ENCODE measurements at places on chromosomes 13 and 19.

GRCh38 chr19:41744850-41745249, 10.5 kb upstream of the CEACAM6 start:
- no peak for DNase-seq

DNA sequence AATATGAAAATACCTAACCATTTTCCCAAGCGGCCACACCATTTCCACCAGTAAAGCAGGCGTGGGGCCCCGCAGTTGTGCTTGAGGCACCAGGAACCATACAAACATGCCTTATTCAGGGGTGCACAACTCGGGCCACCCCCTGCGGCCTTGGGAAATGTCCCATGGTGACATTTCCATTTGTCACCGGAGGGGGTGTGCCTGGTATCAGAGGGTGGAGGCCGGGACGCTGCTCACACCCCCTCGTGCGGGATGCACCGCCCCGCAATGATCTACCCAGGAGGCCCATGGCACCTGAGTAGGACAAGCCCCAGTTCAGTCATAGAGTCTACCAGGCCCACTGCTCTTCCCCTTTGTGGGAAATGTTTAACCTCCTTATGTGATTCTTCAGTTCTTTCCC, 218.8 kb downstream of the TEX29 start:
- no peak for DNase-seq

GRCh38 chr19:57437931-57438330, 2.8 kb downstream of the ZNF749 start:
- no peak for DNase-seq

- no peak for DNase-seq
Measured at GRCh38 chr13:45773236-45773635, 71.1 kb downstream of the CBY2 start.

DNA sequence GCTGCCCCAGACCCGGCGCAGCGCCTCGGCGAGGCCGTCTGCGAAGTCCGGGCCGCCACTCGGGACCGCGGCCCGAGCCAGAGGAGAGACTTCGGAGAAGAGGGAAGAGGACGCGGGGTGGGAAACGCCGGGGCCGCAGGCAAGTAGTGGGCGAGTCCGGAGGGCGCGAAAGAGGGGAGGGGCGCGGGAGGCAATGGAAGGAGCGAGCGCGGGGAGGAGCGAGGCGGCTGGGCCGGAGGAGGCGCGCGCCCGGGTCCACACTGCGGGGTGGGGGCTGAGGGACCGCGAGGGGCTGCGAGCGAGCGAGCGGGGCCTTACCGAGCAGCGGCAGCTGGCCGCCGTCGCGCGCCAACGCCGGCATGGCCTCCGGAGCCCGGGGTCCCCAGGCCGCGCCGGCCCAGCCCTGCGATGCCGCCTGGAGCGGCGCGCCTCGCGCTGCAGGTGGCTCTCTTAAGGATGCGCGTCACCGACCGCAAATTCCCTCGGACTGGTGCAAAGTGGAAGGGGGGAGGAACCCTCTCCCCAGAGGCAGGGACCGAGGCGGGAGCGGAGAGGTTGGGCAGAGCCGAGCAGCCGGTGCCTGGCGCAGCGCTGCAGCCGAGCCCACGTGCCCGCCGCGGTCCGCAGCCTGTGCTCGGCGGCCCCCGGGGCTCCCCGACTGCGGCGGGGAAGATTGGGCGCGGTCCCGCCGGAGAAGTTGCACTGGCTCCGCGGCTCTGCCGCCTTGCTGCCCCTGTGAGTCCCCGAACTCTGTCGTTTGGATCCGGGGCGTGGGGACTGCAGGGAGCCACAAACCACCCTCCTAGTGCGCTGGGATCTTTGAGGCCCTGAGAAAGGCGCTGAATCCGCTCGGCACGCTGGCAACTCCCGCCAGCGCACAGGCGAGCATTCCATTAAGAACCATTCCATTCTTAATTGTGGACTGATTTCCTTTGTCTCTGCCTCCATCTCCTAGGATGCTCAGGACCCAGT, at the start of gene FLT3:
Gene FLT3 (minus strand): TSS at position 427 of the 972 bp plus-strand sequence. CDS start 66 bp downstream, at position 361.
- DNase-seq, result peak; percentile 44

DNA sequence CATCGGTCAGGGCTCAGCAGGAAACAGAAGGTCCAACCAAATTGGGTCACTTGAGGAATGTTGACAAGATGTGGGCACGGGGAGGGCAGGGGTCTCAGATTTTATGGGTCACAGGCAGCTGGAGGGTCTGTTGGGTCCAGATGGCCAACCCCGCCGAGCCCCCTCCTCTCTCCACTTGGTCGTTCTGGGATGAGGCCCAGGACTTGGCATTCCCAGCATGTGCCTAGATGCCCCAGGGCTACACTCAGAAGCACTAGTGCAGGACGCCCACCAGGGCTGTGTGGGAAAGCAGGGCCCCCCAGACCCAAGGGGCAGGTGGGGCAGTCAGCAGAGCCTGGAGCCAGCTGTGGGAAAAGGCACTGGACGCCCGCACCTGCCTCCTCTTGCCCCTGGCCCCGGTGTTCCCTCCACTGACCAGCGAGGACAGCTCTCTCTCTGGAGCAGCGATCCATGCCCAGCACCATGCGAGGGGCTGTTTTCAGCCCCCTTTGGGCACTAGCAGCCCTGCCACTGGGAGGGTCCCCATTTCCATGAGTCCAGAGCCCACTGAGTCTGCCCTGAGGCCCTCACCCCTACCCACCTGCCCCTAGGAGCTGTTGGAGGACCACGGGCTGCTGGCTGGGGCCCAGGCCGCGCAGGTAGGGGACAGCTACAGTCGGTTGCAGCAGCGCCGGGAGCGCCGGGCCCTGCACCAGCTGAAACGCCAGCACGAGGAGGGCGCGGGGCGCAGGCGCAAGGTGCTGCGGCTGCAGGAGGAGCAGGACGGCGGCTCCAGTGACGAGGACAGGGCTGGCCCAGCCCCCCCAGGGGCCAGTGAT, 26.0 kb downstream of the DHX34 start:
- DNase-seq, result no peak

GRCh38 chr19:8423817-8424223, 10.7 kb downstream of the MARCHF2 start:
- DNase-seq, result no peak

- peak; percentile 91 for DNase-seq
Measured at GRCh38 chr19:49817964-49818648, at the start of gene MED25. Gene MED25, plus strand, starts transcription at chr19:49818289. Its CDS starts 53 bp downstream, at chr19:49818342.

DNA sequence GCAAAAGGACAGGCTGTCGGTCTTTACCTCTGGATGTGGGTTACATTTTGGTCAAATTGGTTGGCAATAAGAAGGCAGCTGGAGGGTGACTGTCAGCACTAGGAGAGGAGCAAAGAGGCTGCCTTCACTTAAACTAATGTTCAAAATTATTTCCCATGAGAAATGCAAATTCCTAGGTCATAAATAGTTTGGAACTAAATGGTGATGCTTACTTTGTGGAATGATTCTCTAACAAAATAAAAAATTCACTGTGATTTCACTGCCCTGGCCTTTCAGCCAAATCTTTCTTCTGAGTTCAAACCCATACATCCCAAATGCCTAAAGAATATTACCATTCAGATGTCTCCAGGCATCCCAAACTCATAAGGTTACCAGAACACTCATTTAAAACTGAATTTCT, 25.0 kb upstream of the OXGR1 start:
- DNase-seq, result no peak

GRCh38 chr13:107202371-107203023, 634.6 kb upstream of the ARGLU1 start:
- DNase-seq, result no peak

DNA sequence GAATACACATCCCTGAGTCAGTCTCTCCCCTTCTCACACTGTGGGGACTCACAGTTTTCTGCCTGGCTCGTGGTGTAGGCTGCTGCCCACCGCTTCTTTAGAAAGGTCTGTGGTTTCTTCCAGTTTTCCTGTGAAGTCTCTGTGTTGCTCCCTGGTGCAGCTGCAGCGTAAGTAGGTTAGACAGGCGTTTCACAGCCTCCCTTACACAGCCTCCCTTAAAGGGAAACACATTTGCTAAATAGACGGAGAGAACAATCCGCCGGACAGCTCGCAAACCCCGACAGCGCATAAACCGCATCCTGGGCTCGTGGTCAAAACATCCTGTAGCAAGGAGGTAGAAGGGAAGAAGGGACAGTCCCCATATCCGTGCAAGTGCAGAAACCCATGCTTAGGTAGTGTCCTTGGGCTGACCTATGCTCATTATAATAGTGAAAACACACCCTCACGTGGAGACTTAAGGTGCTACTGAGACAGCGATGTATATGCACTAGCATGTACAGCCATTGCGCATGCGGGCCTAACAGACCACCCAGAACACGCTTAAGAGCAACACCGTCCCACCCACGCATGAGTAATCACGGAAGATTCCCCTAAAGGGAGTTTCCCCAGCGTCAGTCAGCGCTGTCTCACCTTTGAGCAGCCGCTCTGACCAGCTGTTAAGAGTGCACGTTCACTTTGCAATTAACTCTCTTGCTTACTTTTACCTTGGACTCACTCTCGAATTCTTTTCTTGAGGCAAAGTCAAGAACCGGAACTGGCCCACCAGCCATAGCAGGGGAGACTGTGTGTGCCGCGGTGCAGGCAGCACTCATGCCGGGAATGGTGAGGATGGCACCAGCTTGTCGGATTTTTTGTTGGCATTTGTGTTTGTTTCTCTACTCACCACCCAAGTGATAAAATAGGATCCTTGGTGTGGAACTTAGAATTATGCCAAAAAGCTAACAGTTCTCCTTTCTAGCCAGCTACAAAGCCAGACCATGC, 16.6 kb downstream of the SIGLEC8 start:
- DNase-seq, result peak; percentile 91

GRCh38 chr19:3053218-3053621, 9.1 kb downstream of the TLE5 start:
- no peak for DNase-seq

DNA sequence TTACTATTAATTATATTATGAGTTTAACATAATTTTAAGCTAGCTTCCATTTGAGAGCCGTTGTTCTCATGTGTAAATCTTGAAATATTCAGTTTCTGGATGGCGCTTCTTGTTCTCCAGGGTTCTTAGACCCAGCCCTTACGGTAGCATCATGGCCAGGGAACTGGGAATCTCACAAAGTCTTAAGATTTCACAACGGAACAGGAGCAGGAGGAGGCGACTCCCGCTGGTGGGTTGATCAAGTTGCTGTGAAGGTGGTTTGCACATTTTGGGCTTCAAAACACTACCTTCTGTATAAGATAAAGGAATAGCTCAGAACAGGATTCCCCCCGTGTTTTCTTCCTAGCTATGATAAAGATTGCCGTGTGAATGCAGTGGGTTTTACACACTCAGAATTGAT, 2.8 kb downstream of the NAXD start:
- no peak for DNase-seq

DNA sequence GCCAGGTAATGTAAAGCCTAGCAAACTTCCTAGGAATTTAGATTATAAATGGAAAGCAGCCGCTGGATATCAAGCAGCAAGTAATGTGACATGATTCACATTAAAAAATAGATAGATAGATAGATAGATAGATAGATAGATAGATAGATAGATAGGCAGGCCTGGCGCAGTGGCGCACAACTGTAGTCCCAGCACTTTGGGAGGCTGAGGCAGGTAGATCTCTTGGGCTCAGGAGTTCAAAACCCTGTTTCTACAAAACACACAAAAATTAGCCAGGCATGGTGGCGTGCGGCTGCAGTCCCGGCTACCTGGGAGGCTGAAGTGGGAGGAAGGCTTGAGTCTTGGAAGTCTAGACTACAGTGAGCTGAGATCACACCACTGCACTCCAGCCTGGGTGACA, 236.9 kb downstream of the SLITRK6 start:
- no peak for DNase-seq
